NCI-H524 (cell line): ENCODE measurements at places on chromosomes 12 and 14.

DNA sequence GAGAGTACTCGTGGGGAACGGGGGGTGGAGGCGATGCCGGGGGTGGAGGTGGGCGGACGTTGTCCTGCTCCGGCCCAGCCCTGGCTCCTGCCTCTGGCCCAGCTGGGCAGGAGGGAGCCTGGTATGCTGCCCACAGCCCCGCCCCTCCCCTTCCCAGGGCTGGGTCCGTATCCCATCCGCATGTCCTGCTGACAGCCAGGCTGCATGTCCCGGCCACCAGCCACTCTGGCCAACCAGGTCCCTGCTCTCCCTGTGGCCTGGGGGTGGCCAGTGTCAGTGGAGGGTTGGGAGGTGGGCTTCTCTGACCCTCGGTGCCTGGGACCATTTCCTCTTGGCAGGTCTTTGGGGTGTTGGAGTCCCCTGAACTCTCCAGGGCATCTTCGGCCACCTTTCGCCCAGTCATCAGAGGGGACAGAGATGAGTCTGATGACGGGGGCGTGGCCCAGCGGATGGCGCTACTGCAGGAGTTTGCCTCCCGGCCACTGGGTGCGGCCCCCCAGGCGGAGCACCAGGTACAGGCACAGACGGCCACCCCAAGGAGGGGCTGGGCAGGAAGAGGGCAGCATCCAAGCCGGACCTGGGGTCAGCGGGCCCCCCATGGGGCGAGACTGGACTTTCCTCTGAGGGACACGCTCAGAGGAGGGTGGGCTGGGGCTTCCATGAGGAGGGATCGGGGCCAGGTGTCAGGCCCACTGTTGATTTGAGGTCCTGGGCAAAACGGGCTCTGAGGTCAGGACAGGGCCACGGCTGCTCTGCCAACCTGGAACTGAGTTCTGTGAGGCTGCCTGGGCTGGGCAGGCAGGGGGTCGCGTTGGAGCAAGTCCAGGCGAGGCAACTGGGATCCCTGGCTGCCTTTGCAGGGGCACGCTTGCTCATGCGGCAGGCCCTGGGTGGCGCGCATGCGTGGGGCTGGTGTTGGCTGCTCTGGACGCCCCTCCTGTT, 20.2 kb downstream of the CEP170B start:
- DNase-seq, result no peak

DNA sequence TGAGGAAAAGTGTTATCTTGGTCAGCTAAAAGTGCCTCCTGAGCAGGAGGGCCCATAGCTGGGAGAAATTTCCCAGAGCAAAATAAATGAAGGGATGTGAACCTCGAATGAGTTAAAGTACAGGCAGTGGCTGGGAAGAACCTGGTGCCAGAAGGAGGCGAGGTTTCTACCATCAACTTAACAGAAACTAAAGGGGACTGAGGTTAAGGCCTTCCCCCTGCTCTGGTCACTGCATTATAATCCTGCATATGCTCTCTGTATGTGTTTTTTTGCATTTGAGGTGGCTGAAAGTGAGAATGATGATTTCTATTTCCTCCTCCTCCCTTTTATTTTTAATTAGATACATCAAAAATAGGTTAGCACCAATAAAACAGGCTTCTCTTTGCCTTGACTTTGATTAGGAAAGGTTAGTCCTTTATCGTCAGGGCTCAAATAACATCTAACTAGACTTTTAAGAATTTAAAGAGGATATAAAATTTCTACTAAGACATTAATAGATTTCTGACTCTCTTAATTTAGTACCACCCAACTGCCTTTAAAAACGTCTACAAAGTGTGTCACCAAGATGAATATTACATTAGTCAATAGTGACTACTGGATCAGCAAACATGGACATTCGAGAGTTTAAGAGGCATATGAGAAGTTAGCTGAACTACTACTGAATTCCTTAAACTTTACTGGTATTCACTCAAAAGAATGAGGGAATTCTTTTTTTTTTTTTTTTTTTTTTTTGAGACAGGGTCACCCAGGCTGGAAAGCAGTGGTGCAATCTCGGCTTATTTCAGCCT, 49.2 kb downstream of the GALNT4 start:
- DNase-seq, result no peak

- no peak for DNase-seq
These were observed 31.3 kb upstream of the SSPN start for GRCh38 chr12:26164118-26164517.

DNA sequence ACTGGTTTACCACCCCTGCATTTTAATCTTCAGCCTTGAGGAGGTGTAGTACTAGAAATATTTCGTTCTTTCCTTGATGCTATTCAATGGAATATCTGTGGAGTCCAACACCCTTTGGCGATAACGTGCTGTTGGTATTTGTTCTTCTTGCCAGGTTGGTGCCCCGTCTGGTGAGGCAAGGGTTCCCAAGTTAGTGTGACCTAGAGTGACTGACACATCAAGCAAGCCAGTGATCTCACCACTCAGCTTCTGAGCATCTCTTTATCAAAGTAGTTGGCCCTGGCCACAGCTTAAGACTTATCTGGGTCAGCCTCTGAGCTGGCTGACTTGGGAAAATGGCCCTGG, 60.2 kb downstream of the PLXNC1 start:
- no peak for DNase-seq

- peak; percentile 98 for DNase-seq
These were observed 147.9 kb upstream of the SEL1L start for GRCh38 chr14:81681541-81681940.

DNA sequence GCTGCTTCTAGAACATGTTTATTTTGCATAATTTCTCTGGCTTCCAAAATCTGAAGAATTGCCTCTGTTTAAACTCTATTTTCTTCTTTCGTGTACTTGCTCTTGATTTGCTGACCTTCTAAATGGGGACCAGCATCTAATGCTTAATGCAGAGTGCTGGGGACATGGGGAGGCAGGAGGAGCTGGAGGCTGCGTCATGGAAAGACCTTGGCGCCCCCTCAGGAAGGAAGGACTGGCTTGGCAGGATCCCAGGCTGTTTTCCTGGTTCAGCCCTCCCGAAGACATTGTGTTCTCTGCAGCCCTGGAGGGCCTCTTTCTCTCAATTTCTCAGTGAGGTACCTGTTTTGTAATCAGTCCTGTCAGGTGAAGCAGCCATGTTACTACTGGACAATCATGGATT, 5.5 kb downstream of the PRKCH start:
- no peak for DNase-seq

DNA sequence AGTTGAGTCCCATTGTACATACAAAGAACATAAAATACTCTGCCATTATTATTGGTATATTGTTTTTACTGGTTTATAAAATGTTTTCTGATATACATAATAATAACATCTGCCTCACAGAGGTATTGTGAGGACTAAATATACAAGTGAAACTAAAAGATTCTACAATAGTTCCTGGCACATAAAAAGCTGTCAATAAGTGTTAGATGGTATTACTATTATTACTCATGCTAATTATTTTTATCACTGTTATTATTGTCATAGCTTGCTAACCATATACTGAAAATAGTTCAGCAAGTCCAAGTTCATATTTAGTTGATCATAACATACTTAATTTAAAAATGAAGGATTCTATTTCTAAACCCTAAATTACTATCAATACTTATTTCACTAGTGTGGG, 34.4 kb downstream of the BTG1 start:
- DNase-seq, result no peak

DNA sequence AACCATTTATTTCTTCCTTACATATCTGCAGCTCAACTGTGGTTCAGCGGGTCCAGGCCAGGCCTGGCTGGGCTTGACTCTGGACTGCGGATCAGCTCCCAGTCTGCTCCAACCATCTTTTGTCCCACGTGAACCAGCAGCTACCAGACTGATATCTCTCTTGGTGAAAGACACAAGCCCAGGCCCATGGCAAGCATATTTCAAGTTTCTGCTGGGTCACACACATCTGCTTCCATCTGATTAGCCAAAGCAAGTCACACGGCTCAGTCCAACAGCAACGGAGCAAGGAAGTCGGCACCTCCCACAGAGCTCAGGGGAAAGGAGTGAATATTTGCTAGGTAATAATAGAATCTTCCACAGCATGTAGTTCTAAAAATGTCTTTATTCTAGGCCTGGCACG, 24.7 kb upstream of the MARK3 start:
- DNase-seq, result no peak

DNA sequence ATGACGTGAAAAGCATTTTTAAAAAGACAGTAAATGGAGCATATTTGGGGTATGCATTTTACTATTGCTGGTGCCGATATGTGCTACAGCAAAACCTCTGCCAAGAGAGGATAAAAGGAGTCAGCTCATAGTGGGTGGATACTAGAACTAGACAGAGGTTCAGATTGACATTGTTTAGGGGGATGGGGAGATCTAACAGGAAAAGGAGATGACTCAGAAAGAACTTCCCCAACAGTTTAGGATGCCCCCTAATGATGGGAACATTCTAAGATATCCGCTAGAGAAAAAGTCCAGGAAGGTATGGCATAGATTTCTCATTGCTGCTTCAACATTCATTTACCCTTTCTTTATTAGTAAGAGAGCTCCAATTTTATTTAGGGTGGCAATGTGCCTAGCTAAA, 110.5 kb upstream of the CLEC14A start:
- no peak for DNase-seq

- no peak for DNase-seq
These were observed 450 bp downstream of the SINHCAF start for GRCh38 chr12:31325524-31325875.

GRCh38 chr12:124131659-124132058, 158.6 kb downstream of the ZNF664 start:
- DNase-seq, result no peak

- no peak for DNase-seq
These were observed 480.3 kb downstream of the BCL11B start for GRCh38 chr14:98791661-98792060.

DNA sequence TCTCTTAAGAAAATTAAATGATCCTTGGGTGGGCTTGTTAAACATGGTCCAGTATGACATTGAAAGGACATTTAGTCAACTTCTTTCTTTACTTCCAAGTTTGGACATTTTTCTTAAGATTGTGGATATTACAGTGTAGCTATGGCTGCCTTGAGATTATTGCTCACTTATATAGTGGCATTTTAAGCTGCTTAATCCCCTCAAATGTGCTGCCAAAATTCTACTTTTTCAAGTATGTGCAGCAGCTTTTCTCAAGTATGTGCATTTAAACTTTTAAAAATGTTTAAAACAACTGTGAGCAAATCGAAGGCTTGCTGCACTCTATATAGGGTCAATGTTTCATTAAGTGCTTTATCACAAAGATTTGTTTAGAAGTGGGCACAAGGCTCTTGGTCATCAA, 7.4 kb downstream of the TXNRD1 start:
- no peak for DNase-seq

- no peak for DNase-seq
These were observed 6.7 kb upstream of the PRPF40B start for GRCh38 chr12:49616533-49617219.

GRCh38 chr14:74932401-74932901, 9.4 kb upstream of the RPS6KL1 start:
- no peak for DNase-seq

DNA sequence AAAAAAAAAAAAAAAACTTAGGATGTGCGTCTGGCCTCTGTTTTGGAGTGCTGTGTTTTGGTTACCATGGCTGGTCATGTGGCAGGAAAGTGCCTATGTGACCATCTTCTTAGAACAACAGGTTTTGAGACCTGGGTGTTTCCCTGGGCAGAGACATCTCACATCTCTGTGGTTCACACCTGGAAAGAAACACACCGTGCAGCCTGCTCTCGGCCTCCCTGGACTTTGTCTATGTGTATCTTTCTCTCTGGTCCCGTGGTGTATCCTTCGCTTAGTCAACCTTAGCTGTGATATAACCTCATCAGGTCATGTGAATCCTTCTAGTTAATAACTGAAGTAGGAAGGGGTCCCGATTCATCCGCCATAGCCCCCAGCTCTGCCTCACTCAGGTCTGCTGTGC, 22.6 kb downstream of the ACADS start:
- DNase-seq, result no peak

- no peak for DNase-seq
These were observed 49.2 kb downstream of the DUSP16 start for GRCh38 chr12:12513416-12514006.

- no peak for DNase-seq
These were observed 87.0 kb upstream of the VRK1 start for GRCh38 chr14:96710060-96710666.

DNA sequence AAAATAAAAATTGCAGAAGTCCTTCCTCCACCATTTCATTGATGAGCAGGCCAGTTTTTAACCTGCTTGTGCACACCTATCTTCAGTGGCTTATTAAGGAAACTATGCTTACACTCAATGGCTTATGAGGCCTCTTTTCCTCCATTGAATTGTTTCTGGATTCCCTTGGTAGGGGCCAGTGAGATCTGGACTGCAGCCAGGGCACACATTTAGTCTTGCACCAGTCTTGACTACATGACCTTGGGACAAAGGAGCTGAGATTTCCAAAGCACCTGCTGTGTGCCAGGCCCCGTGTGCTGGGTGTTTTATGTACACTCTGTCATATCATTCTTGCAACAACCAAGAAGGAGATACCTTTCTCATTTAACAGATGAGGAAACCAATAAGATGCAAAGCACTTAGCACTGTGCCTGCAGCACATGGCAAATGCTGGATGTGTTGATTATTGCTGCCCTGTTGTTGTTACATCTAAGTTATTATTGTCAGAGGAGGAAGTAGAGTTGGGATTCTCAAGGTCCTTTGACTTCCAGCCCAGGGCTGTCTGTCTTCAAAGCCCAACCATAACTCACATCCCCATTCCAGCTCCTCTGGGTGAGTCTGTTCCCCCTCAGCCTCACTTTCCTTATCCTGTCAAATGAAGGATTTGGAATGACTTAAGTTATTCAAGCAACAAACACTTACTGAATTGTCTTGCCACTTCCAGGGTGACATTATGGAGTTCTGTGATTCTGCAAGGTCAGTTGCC, 31.6 kb upstream of the RIN3 start:
- DNase-seq, result no peak

DNA sequence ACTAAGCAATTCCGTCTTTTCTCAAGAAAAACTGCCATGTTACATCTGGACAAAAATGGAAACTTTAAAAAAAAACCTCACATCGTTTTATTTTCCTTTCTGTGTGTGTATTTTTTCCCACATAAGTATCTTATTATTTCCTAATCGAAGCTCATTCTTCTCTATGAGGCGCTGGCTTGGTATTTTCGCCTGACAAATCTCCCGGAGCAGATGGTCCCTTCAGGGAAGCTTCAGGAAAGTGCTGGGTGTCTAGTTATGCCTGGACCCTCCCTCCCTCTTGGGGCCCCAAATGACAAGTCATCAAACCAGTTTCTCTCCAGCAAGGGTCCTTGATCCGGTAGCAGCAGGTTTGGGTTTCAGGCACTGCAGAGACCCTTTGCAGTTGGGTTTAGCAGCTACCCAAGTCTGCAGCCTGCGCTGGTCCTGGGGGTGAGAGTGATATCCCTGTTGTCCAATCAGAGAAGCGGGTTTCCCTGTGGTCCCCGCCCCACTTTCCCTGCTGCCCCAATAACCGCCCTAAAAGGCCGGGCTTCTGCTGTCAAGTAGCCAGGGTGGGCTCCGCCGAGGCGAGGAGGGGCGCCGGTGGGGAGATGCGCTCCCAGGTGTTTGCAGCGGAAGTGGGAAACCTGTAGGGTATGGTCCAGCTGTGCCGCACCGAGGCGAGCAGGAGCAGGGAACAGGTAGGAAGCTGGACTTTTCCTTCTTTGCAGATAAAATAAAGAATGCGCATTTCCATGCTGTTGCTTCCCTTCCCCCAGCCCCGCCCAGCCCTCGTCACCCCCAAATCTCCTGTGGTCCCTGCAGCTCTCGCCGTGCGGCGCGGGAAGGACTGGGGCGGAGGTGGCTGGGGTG, at the start of gene CNTN1:
TSS of gene CNTN1 (plus strand) at position 527 of the 852 bp plus-strand sequence.
- peak; percentile 99 for DNase-seq
